ENCODE measurements at places on chromosomes 13 and 19. TPM values are rescaled to one million over a fixed set of nuclear protein-coding genes. Genes with fewer than 3 reads are reported as not detected.

DNA sequence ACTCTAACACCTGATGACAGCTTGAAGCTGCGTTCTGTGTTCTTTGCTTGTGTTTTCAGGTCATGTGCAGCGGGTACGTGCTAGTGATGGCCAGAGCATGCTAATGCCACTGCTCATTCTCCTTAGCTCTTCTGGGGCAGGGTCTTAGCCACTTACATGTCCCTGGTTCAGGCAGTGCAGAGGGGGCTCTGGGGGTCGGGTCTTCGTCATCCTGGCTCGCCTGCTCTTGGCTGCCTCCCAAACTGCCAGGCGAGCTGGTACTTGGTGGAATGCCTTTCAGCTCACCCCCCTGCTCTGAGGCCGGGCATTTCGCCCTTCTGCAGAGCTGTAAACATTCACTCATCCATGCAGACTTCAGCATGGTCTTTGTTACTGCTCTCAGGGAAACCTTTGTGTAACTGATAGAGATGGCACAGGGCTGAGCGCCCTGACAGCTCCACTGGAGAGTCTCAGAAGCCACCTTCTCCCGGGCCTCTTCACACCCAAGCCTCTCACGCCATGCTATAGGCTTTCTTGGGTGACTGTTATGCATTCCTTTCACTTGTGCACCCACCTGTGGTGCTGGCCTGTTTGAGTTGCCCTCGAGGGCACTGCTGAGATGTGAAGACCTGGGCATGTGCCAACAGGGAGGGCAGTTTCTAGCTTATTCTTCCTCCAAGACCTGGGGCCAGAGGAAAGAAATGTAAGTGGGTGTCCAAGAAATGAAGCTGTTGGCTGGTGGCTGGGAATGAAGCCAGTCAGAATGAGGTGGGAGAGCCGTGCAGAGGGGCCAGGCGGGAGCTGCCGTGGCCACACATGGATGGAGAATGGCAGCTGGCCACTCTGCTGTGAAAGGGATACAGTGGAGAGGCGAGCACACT is 24.4 kb downstream of the FAM124A start:
- no peak overlapping the region for H3K4me3 ChIP-seq
- no peak overlapping the region for H3K27ac ChIP-seq
- H3K27me3 ChIP-seq = no peaks in the 10 kb centered on the region

Gene TRAPPC5
- polyA plus RNA-seq = 142 TPM

DNA sequence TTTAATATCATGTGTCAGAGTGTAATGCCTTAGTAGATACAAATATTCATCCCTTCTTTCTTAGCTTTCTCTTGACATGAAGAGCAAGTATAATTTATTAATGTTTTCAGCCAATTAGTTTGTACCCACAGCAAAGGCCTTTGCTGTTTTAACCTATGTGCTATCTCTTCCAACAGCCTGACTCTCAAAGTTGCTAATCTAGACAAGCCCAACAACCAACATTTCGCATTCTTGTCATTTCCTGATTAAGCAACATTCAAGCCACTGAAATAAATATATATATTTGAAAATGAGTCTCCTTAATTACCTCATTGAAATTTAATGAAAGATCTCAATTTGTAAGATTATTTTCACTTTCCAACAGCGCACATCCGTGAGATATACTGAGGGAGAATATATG is 18.5 kb downstream of the EPSTI1 start:
- peaks cover 14% of the 10 kb centered on the region for H3K36me3 ChIP-seq
- no peak overlapping the region for H3K4me3 ChIP-seq
- no peaks in the 10 kb centered on the region for H3K27me3 ChIP-seq
- no peak overlapping the region for H3K27ac ChIP-seq
- peaks cover 15% of the 10 kb centered on the region for H3K4me1 ChIP-seq
- DNase-seq = no peak

GRCh38 chr19:15279326-15279904 is 47.2 kb upstream of the EPHX3 start:
- H3K27ac ChIP-seq = no peak overlapping the region
- H3K27me3 ChIP-seq = no peaks in the 10 kb centered on the region
- H3K4me1 ChIP-seq = peaks cover 75% of the 10 kb centered on the region
- no peak for DNase-seq

- H3K4me1 ChIP-seq = no peaks in the 10 kb centered on the region
- H3K36me3 ChIP-seq = peaks cover 59% of the 10 kb centered on the region
- no peak overlapping the region for H3K4me3 ChIP-seq
Measured at GRCh38 chr19:7968796-7969554, 25.5 kb upstream of the TIMM44 start.

DNA sequence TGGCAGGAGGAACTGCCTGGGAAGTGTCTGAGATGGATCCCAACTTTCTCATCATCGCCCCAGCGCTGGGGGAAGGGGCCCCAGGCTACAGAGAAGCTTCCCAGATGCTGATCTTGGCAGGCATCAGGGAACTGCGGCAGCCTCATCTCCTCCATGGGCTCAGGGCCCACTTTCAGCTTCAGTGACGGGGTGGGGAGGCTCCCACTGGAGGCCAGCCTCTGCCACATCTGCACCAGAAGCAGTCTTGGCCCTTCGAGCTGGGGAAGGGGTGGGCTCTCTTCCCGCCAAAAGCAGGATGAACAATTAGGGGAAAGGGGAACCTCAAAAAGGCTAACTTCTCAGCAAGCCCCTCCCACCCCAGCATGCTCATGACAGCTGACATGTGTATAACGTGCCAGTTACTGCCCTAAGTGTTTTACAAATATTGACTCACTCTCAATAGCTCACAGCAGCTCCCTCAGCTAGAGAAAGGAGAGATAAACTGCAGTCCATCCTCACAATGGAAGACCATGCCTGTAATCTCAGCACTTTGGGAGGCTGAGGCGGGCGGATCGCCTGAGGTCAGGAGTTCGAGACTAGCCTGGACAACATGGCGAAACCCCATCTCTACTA is 7.1 kb upstream of the S1PR2 start:
- H3K4me1 ChIP-seq = peaks cover 19% of the 10 kb centered on the region
- no peaks in the 10 kb centered on the region for H3K36me3 ChIP-seq
- H3K27ac ChIP-seq = no peak overlapping the region
- no peaks in the 10 kb centered on the region for H3K27me3 ChIP-seq
- no peak overlapping the region for H3K4me3 ChIP-seq

Gene CFD
- polyA plus RNA-seq = 2.0 TPM

- H3K4me3 ChIP-seq = no peak overlapping the region
- H3K4me1 ChIP-seq = peaks cover 27% of the 10 kb centered on the region
- H3K36me3 ChIP-seq = no peaks in the 10 kb centered on the region
- H3K27ac ChIP-seq = no peak overlapping the region
- no peak for DNase-seq
Measured at GRCh38 chr19:6056801-6057650, 53.3 kb downstream of the RFX2 start.
